ENCODE measurements at places on chromosomes 11 and 22.

DNA sequence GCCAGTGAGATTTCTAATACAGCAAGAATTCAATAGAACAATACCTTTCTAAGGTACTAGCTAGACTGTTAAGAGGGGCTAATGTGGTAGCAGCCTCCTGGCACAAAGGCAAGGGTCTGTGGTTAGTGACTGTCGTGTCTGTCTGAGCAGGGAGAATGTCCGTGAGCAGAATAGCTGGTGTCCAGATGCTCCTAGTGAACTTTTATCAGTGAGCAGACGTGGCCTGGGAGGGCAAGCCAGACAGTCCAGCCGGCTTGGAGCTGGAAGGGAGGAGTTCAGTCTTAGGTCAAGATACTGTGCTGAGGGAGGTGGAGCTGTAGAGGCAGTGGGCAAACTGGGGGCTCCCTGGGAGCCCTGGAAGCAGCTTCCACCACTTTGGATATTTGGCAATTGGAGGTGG is 138.6 kb downstream of the TEAD1 start:
- no peak for DNase-seq

- no peak for DNase-seq
Measured at GRCh38 chr22:35443338-35443737, 43.4 kb downstream of the MCM5 start.

GRCh38 chr11:120929090-120929489 is 94.8 kb upstream of the TBCEL start:
- DNase-seq: no peak

DNA sequence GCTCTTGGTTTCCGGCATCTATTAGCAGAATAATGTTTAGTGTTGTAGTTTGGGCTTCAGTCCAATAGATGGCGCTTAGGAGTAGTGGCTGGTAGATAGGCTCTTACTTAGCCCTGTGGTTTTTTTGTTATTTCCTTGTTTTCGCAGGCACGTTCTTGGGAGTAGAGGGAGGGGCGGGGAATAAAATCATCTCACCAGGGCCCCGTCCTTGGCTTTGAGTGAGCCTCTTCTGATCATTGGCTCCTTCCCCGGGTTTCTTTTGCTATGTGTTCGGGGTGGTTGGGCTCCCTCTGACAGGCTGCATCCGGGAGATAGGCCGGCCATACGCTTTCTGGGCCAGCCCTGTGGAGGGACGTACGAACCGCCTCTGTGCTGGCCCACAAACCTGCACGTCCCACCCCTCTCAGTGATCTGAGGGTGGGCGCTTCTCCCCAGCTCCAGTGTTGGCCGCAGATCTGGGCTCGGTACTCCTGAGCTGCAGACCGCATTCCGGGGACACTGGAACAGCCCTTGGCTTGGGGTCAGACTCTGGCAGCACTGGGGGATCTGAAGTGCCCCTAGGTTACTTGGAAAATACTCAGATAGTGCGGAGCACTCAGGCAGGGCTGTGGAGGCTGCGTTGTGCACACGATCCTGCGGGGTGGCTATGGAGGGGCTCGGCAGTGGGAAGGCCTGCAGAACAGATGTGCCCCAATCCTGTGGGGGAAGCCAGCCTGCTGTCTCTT is 217.0 kb downstream of the DYNC2H1 start:
- peak; percentile 85 for DNase-seq

- DNase-seq: no peak
Measured at GRCh38 chr22:46798366-46799350, 36.2 kb downstream of the TBC1D22A start.

DNA sequence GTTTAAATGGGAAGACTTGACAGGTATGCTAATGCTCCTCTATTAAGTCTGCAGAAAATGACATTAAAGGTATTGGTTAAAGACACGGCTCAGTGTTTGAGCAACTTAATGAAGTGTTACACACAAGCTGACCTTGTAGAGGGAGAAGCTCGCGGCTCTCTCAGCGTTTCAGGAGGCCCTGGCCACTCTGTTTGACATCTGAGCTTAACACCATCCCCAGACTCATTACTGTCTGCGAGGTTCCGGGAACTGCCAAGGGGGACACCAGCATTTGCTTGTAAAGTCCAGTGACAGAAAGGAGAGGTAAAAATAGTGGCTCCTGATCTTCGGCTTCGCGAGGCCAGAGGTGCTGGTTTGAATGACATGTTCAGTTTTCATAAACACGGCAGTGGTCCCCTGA is 540.7 kb upstream of the CADM1 start:
- DNase-seq: no peak

DNA sequence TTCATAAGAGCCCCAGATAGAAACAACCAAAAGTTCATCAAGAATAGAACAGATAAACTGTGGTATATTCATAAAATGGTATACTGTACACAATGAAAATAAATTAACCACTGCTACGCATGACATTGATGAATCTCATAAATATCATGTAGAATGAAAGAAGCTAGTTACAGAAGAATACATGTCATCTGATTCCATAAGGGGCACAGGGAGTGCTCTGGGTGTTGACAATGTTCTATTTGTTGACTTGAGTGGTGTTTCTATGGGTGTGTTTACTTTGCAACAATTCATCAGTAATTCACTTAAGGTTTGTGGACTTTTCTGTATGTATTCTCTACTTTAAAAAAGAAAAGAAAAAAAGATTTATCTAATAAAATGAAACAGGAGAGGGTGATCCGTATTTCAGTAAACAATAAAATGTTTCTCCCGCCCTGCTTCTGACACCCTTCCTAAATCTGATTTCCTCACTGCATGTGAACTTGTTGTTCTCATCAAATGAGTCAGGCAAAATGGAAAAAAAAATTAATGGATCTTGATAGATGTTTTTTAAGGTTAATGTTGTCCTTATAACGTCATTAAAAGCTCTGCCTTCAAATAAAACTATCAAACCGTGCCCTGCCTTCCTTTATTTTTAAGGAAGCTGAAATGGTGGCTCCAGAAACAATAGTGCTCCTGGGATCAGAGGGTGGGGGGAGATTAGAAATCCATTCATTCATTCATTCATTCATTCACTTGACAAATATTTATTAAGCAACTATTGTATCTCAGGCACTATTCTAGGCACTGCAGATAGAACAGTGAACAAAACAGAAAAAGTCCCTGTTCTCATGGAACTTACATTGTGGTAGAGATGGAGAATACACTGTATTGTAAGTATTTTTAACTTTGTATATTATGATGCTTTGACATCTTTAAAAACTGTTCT is 77.2 kb upstream of the CD44 start:
- no peak for DNase-seq

GRCh38 chr22:50482107-50483074 is 1.0 kb downstream of the ADM2 start:
- DNase-seq: no peak

GRCh38 chr11:67652965-67653845 is 2.7 kb upstream of the ACY3 start:
- DNase-seq: no peak

- no peak for DNase-seq
Measured at GRCh38 chr11:94469416-94469815, 24.2 kb downstream of the MRE11 start.

- no peak for DNase-seq
Measured at GRCh38 chr22:30232716-30233218, 13.8 kb downstream of the LIF start.

DNA sequence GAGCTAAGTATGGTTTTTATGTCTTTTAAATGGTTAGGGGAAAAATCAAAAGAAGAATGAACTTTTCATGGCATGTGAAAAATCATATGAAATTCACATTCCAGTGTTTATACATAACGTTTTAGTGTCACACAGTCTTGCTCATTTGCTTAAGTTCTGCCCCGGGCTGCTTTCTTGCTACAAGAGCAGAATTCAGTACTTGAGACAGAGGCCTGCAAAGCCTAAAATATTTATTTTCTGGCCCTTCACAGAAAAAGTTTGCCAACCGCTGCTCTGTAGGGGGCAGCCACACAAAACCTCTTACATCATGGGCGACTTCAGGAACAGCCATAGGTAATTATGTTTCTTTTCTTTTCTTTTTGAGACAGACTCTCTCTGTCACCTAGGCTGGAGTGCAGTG is 1.0 kb upstream of the ATG2A start:
- no peak for DNase-seq

All from SW 1271 (cell line).